ENCODE measurements at places on chromosomes 1 and 21.
A peak's percentile ranks its signal among the peaks of the same experiment; 100 is the strongest.

DNA sequence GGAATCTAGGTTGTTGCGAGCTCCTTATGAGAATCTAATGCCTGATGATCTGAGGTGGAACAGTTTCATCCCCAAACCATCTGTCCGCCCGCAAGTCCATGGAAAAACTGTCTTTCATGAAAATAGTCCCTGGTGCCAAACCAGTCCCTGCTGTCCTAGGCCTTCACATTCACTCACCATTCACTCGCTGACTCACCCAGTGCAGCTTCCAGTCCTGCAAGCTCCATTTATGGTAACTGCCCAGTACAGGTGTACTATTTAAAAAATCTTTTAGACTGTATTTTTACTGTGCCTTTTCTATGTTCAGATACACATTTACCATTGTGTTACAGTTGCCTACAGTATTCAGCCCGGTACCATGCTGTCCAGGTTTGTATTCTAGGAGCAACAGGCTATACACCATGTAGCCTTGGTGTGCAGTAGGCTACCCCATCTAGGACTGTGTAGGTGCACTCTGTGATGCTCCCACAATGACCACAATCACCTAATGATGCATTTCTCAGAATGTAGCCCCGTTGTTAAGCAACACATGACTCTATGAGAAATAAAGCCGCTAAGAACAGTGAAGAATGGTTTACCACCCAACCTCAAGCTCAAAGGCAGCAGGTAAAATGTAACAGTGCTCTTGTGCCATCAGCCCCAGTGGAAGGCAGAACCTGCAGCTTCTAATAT, 2.4 kb downstream of the ECHDC2 start:
- DNase-seq, result no peak

GRCh38 chr1:226656601-226657277, 82.3 kb downstream of the ITPKB start:
- no peak for DNase-seq

DNA sequence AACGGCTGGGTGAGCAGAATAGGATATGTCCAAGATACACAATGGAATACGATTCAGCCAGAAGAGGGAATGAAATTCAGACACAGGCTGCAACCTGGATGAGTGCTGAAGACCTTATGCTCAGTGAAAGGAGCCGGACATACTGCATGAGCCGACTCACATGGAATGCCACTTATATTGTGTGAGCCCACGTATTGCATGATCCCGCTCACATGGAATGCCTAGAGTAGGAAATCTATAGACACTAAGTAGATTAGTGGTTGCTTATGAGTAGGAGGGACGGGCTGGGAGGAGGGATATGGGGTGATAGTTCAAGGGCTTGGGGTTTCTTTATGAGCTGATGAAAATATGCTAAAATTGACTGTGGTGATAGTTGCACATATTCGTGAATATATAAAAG, 26.8 kb downstream of the TMPRSS2 start:
- DNase-seq, result no peak

- DNase-seq, result no peak
These were observed 104.5 kb downstream of the CENPF start for GRCh38 chr1:214707306-214708087.

GRCh38 chr1:33460947-33461629, 11.4 kb upstream of the ZSCAN20 start:
- no peak for DNase-seq

DNA sequence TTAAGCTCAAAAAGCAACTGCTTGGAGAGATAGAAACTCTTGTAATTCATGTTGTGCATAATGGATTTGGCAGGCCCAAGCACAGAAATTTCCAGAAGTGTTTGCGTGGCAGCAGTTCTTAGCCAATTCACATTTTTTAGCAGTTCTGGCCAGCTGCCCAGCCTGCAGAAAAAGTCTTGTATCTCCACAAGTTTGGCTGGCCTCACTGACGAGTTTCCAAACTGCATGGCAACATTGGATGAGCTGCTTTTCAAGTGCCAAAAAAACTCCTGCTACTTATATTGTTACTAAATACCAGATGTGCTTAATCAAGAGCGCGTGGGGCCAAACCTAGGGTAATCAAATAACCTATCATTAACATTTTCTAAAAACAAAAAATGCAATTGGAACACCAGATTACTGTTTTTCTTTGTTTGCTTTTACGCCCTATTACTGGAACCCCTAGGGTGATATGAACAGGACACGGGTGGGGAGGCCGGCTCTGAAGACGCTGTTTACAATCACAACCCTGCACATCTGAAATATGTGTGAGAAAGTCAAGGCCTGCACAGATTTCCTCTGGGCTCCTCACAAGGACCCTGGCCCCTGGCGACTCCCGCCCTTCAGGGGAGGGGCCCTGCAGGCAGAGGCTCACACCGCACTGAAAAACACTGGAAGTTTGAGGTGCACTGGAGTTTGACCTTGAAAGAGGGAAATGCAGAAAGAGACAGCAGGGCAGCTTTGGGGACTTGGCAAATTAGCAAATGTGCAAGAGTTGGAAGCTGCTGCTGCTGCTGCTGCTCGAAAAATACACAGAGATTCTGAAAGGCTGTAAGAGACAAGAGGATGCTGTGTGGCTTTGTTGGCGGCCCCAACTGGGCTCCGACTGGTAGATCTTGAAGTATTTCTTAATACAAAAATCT, 55.2 kb upstream of the TARBP1 start:
- no peak for DNase-seq

- DNase-seq, result no peak
These were observed 44.3 kb downstream of the DISP3 start for GRCh38 chr1:11523261-11523660.

DNA sequence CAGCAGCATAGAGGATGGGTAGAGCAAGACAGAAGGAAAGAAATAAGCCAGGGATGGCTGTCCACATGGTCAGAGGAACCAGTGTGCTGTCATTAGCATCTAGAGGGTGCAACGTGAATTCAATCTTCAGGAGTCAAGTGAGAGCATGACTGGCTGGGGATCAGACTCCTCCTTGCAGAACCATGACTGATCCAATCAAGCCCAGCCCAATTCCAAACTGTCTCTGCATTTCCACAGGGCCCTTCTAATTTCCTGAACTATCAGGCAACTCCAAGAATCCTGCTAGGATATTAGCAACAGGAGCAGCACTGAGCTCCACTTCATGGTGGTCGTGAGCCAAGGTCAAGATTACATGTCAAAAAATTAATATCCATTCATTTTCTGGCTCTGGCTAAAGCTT, 166.8 kb upstream of the CAMK1G start:
- no peak for DNase-seq

- no peak for DNase-seq
These were observed 224.5 kb downstream of the ASTN1 start for GRCh38 chr1:176939993-176940392.

- DNase-seq, result no peak
These were observed 4.2 kb upstream of the COL11A1 start for GRCh38 chr1:103112546-103112945.

GRCh38 chr1:226976978-226977642, 37.0 kb downstream of the COQ8A start:
- no peak for DNase-seq

- no peak for DNase-seq
These were observed 100.5 kb upstream of the TLR5 start for GRCh38 chr1:223243441-223244050.

- no peak for DNase-seq
These were observed 15.2 kb downstream of the AKNAD1 start for GRCh38 chr1:108841703-108842102.

DNA sequence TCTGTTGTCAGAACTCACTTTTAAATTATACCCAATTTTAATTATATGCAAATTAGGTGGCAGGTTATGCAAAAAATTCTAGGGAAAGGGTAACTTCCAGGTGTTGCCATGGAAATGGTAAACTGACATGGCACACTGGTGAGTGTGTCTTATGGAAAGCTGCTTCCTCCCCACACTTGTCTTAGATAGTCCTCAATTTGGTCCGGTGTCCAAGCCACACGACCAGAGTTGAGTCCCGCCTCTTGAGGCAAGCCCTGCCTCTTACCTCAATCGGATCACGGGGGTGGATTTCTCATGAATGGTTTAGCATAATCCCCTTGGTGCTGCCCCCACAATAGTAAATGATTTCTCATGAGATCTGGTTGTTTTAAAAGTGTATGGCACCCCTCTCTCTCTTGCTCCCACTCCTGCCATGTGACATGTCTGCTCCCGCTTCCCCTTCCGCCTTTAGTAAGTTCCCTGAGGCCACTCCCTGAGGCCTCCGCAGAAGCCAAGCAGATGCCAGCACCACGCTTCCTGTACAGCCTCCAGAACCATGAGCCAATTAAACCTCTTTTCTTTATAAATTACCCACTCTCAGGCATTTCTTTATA, 74.9 kb downstream of the MATN1 start:
- DNase-seq, result no peak

DNA sequence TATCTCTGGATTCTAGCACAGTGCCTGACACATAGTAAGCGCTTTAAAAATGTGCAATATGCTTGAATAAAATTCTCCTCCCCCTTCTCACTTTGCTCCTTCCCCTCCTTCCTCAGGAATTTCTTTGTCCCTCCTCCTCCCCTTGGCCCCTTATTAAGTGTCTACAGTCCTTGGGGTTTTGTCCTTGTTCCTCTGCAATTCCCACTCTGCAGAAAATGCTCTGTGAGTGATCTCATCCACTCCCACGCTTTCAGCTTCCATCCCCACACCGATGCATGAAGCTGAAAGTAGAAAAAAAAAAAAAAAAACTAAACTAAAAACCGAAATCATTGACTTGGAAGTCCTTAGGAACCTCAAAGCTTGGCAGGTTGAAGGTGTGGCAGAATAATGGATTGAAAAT, 273.6 kb downstream of the RRAGC start:
- no peak for DNase-seq

- DNase-seq, result no peak
These were observed 184.2 kb downstream of the DYRK1A start for GRCh38 chr21:37550618-37551330.

- DNase-seq, result no peak
These were observed 41.9 kb downstream of the MAB21L3 start for GRCh38 chr1:116152950-116153691.

DNA sequence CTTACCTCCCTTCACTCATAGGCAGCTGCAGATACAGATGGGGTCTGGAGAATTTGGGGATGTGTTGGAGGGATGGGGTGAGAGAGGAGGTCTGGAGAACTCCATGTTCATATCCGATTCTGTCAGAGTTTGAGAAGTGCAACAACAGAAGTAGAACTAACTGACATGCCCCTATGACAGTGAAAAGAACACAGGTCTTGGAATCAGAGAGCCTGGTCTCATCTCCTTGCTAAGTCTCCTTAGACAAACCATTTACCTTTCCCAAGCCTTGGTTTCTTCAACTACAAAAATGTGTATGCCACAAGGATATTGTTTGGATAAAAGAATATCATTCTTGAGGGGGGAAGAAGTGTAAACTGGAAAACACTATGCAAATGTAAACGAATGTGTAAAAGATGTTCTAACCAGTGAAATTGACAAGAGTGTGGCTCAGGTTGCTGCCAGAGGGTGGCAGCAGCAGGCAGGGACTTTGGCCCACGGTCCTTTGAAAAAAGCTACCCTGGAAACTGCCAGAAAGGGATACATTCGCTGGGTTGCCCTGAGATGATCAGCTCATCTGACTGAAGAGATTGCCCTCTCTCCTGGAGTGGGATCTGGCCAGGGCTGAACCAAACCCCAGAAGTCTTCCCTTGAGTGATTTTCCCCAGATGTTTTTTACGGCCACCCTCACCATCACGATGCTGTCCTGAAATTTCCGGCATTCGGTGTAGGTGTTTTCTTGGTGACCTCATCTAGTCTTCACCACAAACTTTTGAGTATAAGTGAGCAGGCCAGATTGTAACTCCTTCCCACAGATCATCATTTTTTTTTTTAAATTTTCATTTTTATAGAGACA, 17.0 kb upstream of the CD2 start:
- peak; percentile 57 for DNase-seq

GRCh38 chr1:201719812-201720521, 109.0 kb upstream of the IPO9 start:
- DNase-seq, result no peak

GRCh38 chr1:8477166-8477982, 159.5 kb downstream of the SLC45A1 start:
- no peak for DNase-seq

DNA sequence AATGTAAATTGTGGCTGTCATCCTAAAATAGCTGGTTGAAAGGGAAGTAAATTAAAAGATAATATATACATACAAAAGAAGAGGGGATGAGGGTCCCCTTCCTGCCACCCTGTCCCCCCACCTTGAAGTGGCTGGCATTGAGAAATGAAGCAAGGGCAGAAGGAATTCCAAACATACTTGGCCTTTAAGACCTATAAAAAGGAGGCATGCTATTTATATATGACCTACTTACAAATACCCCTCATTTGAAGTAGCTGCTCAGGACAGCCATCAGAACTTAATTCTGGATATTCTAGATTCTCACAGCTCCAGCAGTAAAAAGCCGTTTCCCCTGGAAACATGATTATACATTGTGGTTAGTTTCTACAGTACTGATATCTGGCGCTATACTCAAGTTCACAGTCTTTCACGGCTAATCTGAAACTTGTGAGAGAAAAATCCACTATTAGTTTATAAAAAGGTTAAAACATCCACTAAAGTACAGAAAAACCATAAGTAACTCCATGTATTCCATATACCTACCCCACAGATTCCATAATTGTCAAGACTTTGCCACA, 9.6 kb upstream of the MAP10 start:
- no peak for DNase-seq

GRCh38 chr1:246797597-246797996, 73.4 kb downstream of the SCCPDH start:
- DNase-seq, result no peak

GRCh38 chr1:13779930-13780329, 79.9 kb downstream of the PRDM2 start:
- no peak for DNase-seq

DNA sequence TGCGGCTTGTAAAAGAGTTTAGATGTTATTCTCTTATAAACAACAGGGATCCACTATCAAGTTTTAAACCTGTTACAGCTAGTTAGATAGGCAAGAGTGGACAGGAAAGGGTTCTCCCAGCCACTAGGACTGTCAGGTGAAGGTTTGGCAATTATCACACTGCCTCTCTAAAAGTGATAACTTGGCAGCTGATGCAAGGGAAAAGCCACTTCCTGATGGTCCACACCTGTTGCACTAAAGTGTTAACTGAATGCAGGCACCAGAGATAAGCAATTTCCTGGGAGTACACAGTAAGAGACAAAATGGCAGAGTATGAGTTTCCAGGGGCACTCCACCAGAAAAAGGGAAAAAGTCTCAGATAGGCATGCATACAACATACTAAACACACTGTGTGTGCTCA, 99.4 kb downstream of the VAV3 start:
- DNase-seq, result no peak

DNA sequence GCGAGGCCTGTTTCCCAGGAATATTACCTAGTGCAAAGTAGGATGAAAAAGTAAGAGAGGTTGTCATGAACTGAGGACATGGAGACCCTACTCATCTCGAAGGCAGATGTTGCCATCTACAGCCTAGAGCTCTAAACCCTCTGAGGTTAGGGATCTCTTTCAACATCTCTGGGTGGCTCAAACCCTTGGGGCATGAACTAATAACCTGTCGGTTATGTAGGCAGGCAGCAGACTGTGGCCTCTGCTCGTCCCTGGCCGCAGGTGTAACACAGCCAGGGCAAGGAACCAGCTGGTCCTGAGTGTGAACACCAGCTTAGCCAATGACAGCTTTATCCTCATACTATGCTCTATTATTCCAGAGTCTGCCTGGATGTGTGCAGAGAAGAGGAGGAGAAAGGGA, 13.2 kb downstream of the CAPZB start:
- DNase-seq, result no peak

- DNase-seq, result no peak
These were observed 5.1 kb downstream of the BEND5 start for GRCh38 chr1:48771561-48771960.

- no peak for DNase-seq
These were observed 7.3 kb downstream of the GSTM5 start for GRCh38 chr1:109719337-109719837.

- DNase-seq, result no peak
These were observed 2.8 kb upstream of the KRTAP10-5 start for GRCh38 chr21:44583089-44583799.
